HAP-1 (cell line): ENCODE measurements at places on chromosomes 6 and 20.

DNA sequence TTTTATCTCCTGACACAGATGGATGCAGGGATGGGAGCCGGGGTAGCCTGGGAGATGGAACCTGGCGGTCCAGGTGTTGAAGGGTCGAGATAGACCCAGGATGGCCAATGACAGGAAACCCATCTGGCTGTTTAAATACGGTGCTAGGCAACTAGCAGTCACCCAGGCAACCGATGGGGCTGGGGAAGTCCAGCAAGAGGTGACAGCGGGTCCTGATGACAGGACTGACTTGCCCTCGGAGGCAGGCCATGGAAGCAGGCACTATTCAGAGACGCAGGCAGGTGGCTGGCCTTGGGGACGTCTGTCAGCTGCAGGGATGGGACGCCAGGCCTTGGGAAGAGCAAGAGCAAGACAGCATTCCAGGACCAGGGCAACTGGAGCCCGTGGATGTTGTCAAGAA, 135.4 kb upstream of the RALGAPA2 start:
- no peak for DNase-seq

GRCh38 chr20:59820204-59821041, 113.0 kb downstream of the SYCP2 start:
- DNase-seq, result no peak

DNA sequence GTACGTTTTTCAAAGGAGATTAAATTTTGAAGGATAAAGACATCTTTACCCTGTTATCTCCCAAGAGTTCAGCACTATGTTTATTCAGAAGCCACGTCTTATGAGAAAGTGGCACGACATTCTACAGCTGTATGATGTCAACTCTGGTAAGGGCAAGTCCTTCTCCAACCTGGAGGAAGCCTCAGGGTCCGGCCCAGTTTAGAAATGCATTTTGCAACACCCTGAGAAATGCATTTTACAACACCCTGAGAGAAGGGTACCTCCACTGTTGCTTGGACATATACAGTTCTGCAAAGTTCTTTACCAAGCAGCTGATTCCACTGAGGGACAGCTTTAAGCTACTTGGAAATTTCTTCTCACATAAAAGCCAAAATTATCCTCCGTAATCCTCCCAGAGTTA, 17.5 kb downstream of the NAPB start:
- DNase-seq, result no peak

DNA sequence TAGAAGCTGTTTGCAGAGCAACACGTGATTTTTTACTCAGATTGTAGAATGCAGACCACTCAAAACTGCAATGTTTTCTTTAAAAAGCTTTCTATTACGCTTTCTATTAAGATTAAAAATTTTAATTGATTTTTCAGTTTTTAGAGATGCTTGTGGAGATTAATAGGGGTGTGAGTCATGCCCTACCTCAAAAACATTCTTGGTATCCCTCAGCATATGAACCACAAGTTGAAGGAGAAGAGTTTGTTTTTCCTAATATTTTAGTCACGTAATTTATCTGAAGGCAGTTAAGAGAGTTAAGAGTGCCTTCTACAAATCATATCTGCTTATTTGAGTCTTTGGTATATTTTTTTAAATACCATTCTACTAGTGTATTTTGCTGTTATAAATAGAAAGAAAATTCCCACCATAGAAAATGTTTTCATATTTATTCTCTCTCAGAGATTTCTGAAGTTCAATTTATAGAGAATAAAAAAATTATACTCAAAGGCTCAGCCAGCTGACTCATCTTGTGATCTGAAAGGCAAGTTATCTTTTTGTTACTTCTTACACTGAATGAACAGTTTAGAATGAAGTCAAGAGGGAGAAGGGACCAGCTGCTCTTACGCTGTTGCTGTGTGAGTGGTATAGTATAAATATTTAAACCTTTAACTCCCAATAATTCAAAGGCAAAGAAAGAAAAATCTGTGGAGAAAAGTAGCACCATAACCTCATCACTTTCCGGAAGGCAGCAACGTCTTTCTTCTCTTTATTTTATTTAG, 7.6 kb downstream of the RIPOR2 start:
- no peak for DNase-seq

- DNase-seq, result no peak
Observed at GRCh38 chr6:7728855-7729590, 3.1 kb downstream of the BMP6 start.

- peak; percentile 78 for DNase-seq
Observed at GRCh38 chr6:56637640-56638039, 5.0 kb downstream of the DST start.

- DNase-seq, result no peak
Observed at GRCh38 chr20:37397954-37398749, 52.2 kb downstream of the SRC start.

- no peak for DNase-seq
Observed at GRCh38 chr20:59559024-59559817, 45.1 kb upstream of the PHACTR3 start.

- DNase-seq, result no peak
Observed at GRCh38 chr6:79941489-79942151, 5.7 kb downstream of the ELOVL4 start.

- DNase-seq, result no peak
Observed at GRCh38 chr6:135299256-135299655, 118.1 kb downstream of the MYB start.

DNA sequence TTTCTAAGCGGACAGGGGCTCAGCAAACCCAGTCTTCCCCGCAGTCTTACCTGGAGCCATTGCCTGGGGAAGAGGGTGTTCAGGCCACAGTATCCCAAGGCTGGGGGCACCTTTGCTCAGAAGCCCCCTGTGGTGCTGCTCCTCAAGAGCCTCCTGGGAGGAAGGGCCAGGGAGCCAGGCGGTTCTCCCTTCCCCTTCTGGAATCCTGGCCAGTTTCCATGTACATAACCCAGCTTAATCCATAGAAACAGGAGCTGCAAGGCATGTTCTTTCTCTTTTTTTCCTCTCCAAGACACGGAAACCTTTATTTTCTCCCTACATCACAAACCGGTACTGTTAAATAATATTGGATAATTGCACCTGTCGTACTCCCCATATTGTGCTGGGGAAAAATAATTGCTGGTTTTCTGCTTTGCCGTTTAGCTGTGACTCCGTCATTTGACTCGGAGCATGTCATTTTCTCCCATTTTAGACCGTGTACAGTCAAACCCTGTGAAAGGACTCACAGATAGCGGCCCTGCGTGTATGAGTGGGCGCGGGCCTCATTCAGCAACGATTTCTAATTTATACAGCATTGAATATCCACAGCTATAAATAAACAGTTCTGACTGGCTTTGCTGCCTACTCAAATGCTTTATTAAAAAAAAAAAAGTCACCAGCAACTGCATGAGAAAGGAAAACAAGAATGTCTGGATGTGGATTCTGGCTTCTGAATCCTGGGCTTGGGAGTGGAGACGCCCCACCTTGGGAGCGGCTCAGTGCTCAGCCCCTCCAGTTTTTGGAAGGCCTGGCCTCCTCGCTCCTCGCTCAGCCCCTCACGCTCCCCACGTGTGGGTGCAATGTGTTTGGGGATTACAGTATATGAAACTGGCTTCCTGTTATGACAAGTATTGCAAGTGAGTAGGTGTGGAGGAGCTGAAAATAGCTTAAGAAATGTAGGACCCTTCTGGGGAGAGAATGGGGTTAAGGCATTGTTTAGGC, 67.3 kb downstream of the ADTRP start:
- DNase-seq, result no peak

DNA sequence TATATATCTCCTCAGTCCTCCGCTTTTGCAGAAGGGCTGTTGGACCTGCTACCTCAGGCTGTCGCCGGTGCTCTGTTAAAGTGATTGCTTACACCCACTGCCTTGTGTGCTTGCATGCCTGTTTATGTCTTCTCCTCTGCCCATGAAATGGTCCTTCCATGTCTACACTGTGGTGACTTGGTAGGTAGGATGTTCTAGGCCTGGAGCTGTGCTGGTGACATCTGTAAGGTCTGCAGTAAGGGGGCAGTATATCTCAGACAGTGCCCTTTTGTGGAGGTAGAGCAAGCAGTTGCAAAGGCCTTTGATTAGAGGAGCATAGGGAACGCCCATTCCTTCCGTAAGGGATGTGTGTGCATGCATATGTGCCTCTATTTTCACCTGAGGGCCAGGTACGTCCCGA, 40.3 kb downstream of the VAPB start:
- no peak for DNase-seq

- no peak for DNase-seq
Observed at GRCh38 chr6:1111361-1111760, 200.5 kb upstream of the FOXQ1 start.

- peak; percentile 16 for DNase-seq
Observed at GRCh38 chr6:80454661-80455365, 348.3 kb downstream of the BCKDHB start.

DNA sequence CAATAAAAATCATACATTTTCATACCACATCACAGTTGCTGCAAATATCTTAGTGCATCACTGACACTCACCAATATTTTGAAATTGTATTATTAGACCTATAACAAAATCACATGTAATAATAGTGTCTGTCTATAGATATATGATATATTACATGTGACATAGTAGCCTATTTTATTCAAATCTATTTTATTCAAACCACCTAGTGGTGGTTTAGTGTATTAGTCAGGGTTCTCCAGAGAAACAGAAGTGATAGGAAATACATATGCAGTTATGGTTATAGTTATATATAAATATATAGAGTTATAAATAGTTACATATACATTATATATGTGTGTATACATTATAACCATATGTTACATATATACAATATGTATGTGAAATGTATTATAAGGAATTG, 366.5 kb upstream of the ARID1B start:
- peak; percentile 9 for DNase-seq

DNA sequence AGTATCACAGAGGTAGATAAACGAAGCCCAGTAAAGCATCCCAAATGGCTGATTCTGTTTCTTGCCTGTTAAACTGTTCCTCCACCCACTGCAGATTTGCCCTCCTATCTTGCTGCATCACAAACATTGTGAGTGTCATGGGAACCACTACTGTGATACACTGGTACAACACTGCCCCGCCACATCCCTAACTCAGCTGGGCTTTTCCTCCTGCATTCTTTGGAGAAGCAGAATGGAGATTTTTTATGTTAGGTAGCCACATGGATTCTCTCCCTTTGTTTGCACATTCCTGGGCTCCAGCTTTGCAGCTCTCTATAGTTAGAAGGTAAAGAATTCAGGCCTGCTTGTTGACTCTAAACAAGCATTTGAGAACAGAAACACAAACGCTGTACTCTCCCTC, 234.1 kb downstream of the TMEM242 start:
- DNase-seq, result peak; percentile 82

GRCh38 chr6:46486181-46486580, 5.1 kb downstream of the RCAN2 start:
- DNase-seq, result no peak

DNA sequence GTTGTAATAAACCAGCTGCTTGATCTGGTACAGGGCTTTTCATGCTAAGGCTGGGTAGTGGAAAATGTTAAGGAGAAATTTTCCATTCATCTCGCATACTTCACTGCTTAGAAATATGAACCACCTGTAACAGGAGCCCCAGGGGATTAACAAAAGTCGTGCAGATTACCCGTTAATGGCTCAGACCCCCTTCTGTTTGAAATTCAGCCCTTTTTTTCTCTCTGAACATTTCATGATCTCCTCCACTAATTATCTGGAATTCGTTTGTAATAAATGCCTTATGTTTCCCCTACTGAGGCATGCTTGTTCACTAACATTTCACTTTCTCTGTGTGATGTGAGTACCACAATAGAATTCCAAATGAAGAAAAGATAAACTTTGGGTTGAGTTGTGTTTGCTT, 336.4 kb upstream of the HSF2 start:
- DNase-seq, result no peak

DNA sequence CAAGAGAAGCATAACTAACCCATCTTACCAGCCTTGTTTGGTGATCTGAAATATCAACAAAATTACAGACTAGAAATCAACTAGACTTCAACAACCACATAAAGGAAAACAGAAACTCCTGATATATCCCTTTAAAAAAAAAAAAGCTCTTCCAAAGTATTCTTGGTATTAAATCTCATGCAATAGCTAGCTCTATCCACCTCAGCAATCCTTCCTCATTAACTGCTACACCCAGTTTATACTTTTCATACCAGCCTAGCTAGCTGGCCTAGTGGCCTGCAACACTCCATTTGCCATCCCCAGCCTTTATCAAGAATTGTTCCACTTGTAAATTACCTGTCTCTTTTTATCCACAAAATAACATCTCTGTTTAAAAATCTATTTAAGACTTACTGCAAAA, 69.0 kb downstream of the BACH2 start:
- DNase-seq, result no peak

- no peak for DNase-seq
Observed at GRCh38 chr6:116102873-116103272, 2.2 kb downstream of the NT5DC1 start.

GRCh38 chr20:47758517-47759450, 26.5 kb downstream of the SULF2 start:
- no peak for DNase-seq

GRCh38 chr20:53631909-53632662, 38.4 kb upstream of the ZNF217 start:
- no peak for DNase-seq

- no peak for DNase-seq
Observed at GRCh38 chr20:38357653-38358207, 11.4 kb downstream of the LBP start.

DNA sequence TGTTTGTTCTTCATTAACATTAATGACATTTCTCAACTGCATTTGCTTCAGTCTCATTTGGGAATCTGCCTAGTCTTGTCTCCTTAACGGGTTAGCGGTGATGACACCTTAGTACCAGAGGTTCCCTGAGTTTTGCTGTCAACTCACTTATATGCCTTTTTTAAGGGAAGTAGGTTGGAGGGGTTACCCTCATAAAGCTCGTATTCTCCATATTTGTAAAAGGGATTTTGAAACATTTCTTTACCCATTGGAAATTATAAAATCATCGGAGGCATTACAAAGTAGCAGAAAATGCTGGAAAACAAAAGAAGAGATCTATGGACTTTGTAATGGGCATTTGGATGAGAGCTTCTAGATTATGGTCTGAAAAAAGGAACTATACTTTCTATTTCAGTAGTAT, 88.7 kb upstream of the PRDM1 start:
- DNase-seq, result no peak

DNA sequence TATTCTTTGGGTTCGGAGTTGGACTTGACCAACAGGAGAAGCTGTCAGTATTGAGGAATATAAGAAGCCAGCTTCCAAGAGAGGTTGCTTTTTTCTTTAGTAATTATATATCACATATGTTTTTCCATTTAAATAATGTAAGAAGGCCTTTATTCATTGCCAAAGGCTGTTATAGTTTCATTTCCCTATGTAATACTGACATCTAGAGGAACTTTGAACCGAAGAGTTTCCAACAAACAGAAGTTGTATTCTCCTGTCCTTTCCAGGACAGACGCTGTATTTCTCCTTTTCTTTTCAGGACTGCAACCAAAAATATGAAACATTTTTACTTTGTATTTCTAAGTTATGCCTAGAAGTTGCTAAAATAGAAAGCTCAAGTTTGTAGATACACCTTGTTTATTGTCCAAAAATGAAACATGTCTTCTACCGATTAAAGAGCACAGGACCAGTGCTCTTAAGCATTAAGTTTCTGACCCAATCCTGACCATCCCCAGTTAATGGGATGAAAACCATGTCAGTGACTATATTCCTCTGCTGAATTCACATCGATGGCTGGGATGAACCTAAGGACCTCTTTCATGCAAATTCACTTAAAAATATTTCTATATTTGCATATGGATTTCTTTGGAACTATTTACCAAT, 55.1 kb downstream of the MYLK4 start:
- peak; percentile 53 for DNase-seq
